Jurkat, Clone E6-1 (cell line): ENCODE measurements at places on chromosomes 12 and 14.

GRCh38 chr14:88194531-88194930, 128.5 kb downstream of the KCNK10 start:
- DNase-seq = no peak

GRCh38 chr14:55333711-55334485, 62.7 kb downstream of the FBXO34 start:
- DNase-seq = no peak

GRCh38 chr14:74610866-74611649, 979 bp downstream of the LTBP2 start:
- DNase-seq = no peak

DNA sequence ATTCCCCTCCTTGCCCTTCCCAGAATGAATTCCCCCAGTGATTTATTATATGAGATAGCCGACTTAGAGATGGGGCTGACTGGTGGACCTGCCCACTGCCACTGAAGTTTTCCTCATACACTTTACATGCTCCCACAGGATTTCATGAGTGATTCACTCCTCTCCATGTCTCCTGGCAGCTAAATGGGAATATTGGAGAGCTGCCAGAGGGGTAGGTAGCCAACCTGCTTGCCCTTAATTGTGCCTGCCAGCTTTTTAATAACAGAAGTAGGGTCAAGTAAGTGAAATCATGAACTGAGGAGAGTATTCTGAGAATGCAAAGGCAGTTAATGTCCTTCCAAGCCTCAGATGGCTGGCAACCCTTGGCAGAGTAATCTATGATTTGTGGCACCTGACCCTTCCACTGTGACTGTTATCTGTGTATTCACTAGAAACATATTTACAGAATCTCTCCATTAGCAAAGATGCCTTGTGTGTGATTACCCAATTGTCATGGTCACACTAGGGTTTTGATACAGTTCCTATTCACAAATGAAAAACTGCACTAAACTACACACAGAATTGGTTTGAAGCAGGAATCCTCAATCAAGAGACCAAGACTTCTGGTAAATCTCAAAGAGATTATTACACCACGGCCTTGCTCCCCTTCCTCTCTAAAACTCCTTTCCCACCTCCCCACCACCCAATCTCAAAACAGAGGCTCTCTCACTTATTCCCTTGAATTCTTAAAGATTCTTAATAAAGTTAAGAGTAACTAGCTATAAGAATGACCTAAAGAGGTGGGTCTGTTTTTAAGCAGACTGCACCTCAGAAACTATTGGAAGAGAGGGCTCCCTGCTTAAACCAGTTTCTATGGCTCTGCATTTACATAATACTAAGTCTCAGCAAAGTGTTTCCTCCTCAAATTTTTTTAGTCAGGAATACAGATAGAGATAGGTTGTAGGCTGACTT, 17.2 kb downstream of the NKX2-1 start:
- no peak for DNase-seq

GRCh38 chr14:68398370-68398769, 394.5 kb downstream of the ZFP36L1 start:
- no peak for DNase-seq

DNA sequence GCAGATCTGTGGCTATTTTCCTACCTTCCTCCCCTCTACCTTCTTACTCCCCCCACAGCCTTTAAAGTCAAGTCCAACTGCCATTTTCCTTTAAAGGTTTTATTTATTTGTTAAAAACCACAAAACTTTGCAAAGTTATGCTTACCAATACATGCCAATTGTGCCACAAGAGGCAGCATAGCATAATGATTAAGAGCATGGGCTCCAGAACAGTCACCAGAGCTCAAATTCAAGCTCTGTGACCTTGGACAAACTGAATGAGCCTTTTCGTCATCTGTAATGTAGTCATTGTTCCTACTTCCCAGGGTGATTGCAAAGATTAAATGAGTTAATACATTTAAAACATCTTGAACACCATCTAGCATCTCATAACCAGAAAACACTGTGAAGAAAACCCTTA, 13.0 kb upstream of the FMNL3 start:
- no peak for DNase-seq

GRCh38 chr14:57704763-57705162, 161.1 kb downstream of the SLC35F4 start:
- DNase-seq = no peak

DNA sequence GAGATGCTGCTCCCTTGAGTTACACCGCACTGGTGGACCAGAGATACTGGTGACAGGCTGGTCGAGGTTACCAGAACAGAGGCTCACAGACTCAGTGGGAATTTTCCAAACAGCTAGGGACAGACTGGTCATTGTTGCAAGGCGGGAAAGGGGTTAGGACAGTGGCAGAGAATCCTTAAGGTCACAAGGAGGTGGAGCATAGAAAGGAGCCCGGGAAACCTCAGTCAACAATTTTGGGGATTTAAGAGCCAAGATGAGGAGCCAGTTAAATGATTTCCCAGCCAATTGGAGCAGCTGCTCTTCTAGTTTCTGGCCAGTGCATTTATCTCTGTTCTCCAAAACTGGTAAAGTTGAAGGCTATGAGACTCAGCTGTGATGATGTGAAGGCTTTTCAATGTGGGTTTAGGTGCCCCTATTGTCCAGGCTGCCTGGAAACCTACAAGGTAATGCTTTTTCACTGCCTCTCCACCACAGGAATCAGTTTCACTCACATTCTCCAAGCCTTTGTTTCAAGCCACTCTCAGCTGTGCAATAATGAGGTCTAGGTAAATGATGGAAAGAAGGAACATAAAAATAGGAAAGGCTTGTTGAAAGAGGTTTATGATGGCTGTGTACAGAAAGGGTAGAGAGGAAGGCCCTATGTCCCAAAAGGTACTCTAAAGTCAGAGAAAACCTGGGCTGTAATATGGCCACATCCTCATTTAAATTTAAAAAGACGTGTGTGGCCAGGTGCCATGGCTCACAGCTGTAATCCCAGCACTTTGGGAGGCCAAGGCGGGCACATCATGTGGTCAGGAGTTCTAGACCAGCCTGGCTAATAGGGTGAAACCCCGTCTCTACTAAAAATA, 7.0 kb upstream of the TNS2 start:
- DNase-seq = no peak

- no peak for DNase-seq
Measured at GRCh38 chr12:106981788-106982187, 5.2 kb downstream of the MTERF2 start.

- no peak for DNase-seq
Measured at GRCh38 chr12:30652034-30652696, 43.5 kb downstream of the IPO8 start.

GRCh38 chr12:42961395-42961794, 371.8 kb upstream of the PRICKLE1 start:
- DNase-seq = no peak

- DNase-seq = no peak
Measured at GRCh38 chr14:63962906-63963305, 110.1 kb downstream of the SYNE2 start.

DNA sequence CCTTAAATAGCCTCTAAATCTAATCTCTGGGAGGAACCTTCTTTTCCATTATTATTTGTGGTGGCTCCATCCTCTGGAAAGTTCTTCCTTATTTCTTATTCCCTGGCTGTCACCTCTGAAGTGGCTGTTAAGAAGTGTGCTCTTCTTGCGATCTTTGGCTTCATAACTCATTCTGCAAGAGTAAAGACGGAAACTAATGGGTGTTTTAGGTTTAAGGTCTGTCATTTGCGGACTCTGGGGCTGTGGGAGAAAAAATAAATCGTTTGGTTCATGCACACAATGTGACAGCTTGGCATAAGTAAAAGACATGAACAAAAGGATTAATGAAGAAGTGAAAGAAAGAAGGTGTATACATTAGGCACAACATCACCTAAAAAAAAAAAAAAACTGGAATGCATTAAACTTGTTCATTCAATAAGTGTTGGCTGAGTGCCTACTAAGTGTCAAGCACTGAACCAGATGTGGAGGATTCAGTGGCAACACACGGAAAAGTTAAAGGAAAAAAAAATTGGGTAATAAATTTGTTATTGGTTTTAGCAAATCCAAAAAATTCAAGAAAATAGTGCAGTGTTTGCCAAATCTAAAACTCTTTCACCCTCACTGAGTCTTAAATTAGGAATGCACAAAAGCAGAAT, 99.5 kb downstream of the ERGIC2 start:
- DNase-seq = no peak

GRCh38 chr12:1022032-1022970, 31.3 kb downstream of the ERC1 start:
- DNase-seq = no peak

DNA sequence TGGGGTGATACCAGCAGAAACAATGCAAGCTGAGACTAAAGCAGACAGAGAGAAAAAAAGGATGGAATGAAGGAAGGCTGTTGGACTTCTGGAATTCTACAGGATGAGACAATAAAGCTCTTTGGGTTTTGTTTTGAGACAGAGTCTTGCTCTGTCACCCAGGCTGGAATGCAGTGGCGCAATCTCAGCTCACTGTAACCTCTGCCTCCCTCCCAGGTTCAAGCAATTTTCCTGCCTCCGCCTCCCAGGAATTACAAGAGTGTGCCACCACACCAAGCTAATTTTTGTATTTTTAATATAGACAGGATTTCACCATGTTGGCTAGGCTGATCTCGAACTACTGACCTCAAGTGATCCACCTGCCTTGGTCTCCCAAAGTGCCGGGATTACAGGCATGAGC, 115.4 kb downstream of the EXOC5 start:
- DNase-seq = no peak

DNA sequence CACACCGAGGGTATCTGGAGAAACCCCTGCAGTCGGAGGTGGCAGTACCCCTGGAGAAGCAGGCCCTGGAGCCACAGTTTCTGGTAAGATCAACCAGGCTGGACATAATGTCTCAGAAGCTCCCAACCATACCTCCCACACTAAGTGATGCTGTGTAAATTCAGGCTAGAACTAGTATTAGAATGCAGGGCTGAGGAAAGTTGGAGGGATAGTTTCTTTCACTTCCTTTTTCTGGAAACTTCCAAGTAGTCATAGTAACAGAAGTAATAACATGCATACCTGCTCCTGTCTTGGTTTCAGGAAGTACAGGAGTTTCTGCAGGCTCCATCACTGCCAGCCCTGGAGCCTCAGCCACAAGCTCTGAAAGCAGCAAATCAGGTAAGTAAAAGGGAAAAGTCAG, 228.1 kb upstream of the CNTN1 start:
- DNase-seq = no peak

- DNase-seq = no peak
Measured at GRCh38 chr14:31071151-31071550, 45.0 kb upstream of the STRN3 start.

GRCh38 chr14:51368721-51369163, 128.7 kb downstream of the TMX1 start:
- no peak for DNase-seq

DNA sequence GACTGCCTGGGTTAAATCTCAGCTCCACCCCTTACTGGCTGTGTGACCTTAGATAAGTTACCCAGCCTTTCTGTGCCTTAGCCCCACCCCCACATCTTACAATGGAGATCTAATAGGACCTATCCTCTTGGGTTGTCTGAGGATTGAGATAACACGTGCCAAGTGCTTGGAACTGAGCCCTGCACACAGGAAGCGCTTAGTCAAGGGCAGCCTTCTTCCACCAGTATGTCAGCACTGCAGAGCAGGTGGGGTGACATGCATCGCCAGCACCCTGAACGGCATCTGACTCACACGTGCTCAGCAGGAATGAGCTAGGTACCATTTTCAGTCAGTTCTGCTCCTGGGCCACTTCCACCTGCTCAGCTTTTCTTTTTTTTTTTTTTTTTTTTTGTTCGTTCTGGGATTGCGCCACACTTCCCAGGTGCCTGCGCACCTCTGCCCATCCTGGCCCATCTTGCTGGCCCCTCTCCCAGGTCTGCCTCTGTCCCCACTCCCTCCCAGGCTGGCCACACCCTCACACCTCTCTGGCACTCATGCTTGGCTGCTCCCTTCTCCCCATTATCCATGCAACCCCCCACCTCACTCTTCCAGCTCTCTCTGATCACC, 19.6 kb downstream of the LGMN start:
- DNase-seq = peak; percentile 66

DNA sequence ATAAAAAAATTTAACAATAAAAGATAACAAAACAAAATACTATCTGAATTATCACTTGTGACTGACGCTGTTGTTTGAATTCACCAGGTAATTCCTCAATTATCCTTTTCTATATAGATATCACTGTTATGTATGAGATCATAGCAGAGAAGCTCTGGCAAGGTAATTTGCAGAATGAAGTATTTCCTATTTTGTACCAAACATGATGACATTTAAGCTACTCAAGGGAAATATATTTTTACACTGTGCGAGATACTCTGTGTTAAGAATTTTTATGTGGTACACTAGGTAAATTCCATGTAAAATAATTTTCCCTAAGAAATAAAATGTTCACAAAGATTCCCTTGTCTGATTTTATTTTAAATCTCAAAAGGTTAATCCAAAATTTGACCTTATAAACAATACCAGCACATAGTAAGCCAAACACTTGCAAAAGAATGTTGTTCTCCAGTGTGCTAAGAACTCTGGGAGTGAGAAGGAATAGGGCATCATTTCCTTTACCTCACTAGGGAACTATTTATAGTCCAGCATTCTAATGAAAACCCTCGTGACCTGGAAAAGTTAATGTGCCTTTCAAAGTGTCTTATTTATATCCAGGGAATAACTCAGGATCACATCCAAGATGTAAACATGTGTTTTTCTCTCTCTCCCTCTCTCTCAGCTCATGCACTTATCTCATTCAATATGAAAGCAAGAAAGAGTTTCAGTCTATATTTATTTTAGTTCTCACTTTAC, 115.2 kb upstream of the RAP1B start:
- no peak for DNase-seq
